Activated T-helper 17 cell treated with anti-CD3 and anti-CD28 coated beads, Interleukin-2, amount 50 U/mL, for 72 hours (primary cell): ENCODE measurements at places on chromosomes 7 and 10. TPM values are rescaled to one million over a fixed set of nuclear protein-coding genes. Genes with fewer than 3 reads are reported as not detected.

DNA sequence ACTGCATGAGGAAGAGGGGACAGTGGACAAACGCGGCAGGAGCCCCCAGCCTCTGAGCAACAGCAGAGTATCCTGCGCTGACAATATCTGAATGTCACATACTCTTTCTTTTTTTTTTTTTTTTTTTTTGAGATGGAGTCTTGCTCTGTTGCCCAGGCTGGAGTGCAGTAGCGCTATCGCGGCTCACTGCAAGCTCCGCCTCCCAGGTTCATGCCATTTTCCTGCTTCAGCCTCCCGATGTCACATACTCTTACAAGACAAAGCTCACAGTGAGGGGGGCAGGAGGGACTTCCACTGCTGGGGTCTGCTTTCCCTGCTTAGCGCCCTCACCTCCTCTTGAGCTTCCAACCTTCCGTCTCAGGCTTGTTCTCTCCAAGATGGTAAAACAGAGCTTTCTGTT lies 51.2 kb upstream of the TNS3 start:
- H3K27me3 ChIP-seq = no peaks in the 10 kb centered on the region
- no peak for ATAC-seq
- H3K27ac ChIP-seq = no peak overlapping the region
- H3K4me1 ChIP-seq = no peaks in the 10 kb centered on the region
- H3K36me3 ChIP-seq = no peaks in the 10 kb centered on the region

- H3K4me1 ChIP-seq = no peaks in the 10 kb centered on the region
- no peak overlapping the region for H3K27ac ChIP-seq
- no peak overlapping the region for H3K4me3 ChIP-seq
- no peak for ATAC-seq
- H3K27me3 ChIP-seq = peaks cover 5% of the 10 kb centered on the region
These were observed 91.7 kb downstream of the SLC39A12 start for GRCh38 chr10:18043148-18044006.

- peaks cover 23% of the 10 kb centered on the region for H3K36me3 ChIP-seq
- H3K4me1 ChIP-seq = peaks cover 17% of the 10 kb centered on the region
- peak overlapping the region; percentile 49 for H3K4me3 ChIP-seq
- no peak overlapping the region for H3K27ac ChIP-seq
These were observed 167.7 kb downstream of the UBE2H start for GRCh38 chr7:129784783-129785684.

- no peaks in the 10 kb centered on the region for H3K27me3 ChIP-seq
- H3K4me1 ChIP-seq = no peaks in the 10 kb centered on the region
- H3K27ac ChIP-seq = no peak overlapping the region
- H3K36me3 ChIP-seq = no peaks in the 10 kb centered on the region
These were observed 231.2 kb upstream of the KCND2 start for GRCh38 chr7:120041798-120042197.

The NOS3 gene
- 8.0 TPM for total RNA-seq

The C10orf62 gene
- total RNA-seq = not detected

The PLAU gene
- total RNA-seq = 0.67 TPM

The NFE2L3 gene
- total RNA-seq = 24.1 TPM

GRCh38 chr10:133024704-133025557 lies 62.8 kb upstream of the ADGRA1 start:
- no peaks in the 10 kb centered on the region for H3K4me1 ChIP-seq
- no peak overlapping the region for H3K4me3 ChIP-seq
- peaks cover 9% of the 10 kb centered on the region for H3K27me3 ChIP-seq
- no peaks in the 10 kb centered on the region for H3K36me3 ChIP-seq
- no peak for ATAC-seq

GRCh38 chr10:36669615-36670352 lies 455.6 kb upstream of the ANKRD30A start:
- no peak overlapping the region for H3K27ac ChIP-seq
- no peak overlapping the region for H3K4me3 ChIP-seq
- H3K27me3 ChIP-seq = no peaks in the 10 kb centered on the region
- no peak for ATAC-seq
- no peaks in the 10 kb centered on the region for H3K36me3 ChIP-seq
